ENCODE measurements at places on chromosomes 3 and 15. TPM values are rescaled to one million over a fixed set of nuclear protein-coding genes. Genes with fewer than 3 reads are reported as not detected.

The C3orf49 gene
- total RNA-seq = not detected

The GPR171 gene
- total RNA-seq = not detected

The BCL6 gene
- total RNA-seq = 5.7 TPM

The FBXW12 gene
- 0.51 TPM for total RNA-seq

The ARNT2 gene
- total RNA-seq = 4.4 TPM

All from cardiac muscle cell (in vitro differentiated cells and primary cell).